ENCODE measurements at places on chromosomes 6 and 20.

GRCh38 chr6:168016176-168016620 lies 18.7 kb downstream of the KIF25 start:
- no peak for DNase-seq

DNA sequence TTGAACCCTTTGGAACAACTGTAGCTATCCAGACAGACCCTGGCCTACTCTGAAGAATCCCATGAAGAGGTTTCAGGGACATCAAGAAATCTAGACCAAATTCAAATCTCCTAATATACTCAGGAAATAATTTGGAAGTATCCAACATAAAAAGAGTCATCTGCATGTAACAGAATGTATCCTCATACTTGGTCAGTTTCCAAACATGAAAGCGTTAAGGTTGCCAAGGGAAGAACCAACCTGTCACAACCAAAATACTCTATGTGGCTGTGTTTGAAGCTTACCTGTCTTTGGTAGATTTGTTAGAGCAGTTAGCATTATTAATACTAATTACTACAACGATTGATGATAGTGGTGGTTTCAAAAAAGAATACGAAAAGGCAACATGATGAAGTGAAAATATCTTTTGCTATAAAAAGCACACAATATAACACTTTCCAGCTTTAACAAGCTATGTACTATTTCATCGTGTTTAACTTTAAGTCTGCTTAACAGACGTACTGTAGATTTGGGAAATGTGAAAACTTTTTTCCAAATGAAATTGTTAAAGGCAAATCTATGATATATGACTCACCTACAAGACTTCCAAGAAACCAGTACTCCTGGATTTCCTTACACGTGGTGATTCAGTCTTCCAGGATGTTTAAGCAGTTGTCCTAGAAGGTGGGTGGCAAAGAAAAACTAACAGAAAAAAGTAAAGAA lies 46.6 kb upstream of the ENPP1 start:
- peak; percentile 34 for DNase-seq

DNA sequence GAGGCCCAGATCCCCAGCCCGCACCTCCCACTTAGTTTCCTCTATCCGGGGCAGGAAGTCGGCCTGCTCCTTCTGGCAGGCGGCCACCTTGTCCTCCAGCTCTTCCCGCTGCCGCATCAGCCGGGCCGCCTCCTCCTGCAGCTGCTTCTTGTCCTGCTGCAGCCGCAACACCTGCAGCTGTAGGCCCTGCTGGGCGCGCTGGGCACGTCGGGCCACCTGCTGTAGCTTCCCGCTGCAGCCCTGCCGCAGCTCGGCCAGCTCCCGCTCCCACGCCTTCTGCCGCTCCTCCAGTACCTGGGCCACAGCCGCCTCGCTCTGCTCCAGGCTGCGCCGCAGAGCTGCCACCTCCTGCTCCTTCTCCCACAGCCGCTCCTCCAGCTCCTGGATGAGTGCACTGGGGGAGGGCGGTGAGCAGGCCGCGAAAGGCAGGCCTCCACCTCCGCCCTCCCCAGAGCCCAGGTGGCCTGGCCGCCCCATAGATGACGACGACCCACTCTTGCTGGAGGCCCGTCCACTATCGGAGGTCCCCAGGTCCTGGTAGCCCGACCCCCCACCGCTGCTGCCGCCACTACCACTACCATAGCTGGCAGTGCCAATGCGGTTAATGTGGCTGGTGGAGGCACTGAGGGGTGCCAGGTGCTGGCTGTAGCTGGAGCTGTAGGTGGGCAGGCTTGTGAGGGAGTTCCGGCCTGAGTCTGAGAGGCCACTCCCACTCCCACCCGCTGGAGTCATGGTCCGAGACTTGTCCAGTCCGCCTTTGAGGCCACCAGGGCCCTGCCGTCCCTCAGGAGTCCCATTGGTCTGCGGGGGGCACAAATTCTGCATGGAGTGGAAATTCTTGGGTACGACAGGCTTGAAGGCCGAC lies 6.0 kb upstream of the FASTKD5 start:
- no peak for DNase-seq

- no peak for DNase-seq
These were observed 136.5 kb upstream of the PDE10A start for GRCh38 chr6:165799391-165800153.

DNA sequence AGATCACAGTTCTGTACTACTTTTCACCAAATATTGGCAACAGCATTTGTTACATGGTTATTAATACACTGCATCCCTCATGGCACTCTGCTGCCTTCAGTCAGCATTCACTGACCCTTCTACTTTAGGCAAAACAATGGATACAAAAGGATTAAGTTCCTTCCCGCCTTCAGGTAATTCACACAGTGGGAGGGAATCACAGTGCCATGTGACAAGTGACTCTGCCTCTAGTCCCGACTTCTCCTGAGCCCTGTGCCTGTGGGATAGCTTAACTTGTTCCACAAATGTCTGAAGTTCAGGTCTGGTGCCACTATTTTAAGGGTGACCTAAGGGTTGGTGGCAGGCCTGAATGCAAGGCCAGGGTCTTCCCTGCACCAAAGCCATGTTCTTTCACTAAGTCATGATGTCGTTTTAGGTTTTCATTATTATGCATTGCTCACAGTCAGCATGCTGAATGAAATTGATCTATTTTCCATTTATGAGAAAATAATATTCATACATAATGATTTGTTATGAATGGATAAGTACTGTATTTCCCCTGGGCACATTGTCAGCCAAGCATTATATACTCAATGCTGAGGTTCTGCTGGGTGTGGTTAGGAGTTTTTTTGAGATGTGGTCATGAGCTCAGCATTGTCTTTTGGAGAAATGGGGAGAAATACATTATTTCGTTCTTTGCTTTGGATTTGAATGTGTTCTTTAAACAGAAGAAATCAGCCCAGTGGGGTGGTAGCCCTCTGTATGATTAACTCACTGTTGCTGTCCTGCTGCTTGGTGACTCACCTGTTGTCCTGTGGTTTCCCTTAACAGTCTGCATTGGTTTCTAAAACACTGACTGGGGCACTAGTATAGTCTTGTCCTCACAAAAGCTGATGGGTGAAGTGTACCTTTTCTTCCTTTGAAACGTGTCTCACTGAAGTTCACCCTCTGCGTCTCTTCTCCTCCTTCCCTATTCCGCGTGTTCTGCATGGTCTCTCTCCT lies 66.4 kb downstream of the AFDN start:
- no peak for DNase-seq

DNA sequence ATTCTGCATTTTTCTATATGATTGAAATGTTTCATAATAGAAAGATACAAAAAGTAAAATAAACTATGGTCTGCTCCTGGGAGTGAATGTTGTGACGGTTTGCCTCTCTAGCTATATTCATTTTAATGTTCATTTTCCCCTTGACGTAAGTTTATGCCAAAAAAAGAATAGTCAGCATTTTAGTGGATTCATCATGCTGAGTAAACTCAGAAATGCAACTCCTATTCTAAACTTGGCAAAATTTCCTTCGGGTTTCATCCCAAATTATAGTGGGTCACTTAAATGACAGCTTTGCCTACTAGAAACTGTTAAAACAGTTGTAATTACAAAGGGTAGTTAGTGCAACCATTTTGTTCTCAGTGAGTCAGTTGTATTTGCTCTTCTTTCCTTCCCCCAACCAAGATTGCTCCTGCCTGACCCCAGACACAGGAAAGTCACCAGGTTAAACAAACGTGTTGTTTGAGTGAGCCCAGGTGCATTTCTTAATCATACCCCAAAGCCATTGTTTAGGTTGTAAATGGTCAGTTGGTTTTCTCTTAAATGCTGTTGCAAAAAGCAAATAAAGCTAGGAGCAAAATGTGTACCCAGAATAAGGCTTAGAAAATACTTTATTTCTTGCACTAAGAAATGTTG lies 482.3 kb upstream of the SOX4 start:
- no peak for DNase-seq

DNA sequence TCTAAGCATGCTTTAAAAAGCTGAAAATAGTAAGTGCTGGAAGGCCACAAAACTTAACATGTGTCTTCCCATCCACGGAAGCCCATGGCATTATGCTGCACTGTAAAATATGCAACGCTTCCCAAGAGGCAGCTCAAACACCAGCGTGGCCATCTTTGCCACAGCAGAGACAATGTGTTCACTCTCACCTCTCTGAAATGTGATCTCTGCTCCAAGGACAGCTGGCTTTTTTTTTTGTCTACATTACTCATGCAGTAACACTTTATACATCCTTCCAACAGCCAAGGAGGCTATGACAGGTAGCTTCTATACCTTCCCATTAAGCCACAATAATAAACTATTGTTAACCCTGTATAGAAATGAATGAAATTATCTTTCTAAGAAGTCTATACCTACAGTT lies 49.2 kb downstream of the BLOC1S5 start:
- no peak for DNase-seq

GRCh38 chr6:38080889-38081288 lies 261.4 kb downstream of the ZFAND3 start:
- DNase-seq = no peak

DNA sequence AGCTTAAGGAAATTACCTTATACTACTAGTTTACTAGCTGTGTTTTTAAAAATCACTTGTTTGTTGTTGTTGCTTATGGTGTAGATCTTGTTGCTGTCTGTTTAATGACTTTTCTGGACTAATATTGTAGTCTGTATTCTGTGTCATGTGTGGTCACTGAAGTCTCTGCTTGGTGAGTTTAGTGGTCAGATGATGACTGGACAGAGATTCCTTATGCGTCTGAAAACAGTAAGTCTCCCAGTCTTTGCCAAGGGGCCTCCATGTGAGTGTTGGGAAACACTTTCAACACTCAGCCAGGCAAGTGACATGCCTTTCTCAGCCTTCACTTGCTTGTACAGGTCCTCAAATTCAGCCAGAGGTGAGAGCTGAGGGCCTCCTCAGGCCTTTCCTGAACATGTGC lies 256.9 kb upstream of the RNF24 start:
- DNase-seq = no peak

- DNase-seq = no peak
These were observed 72.1 kb downstream of the AFDN start for GRCh38 chr6:167898673-167899311.

DNA sequence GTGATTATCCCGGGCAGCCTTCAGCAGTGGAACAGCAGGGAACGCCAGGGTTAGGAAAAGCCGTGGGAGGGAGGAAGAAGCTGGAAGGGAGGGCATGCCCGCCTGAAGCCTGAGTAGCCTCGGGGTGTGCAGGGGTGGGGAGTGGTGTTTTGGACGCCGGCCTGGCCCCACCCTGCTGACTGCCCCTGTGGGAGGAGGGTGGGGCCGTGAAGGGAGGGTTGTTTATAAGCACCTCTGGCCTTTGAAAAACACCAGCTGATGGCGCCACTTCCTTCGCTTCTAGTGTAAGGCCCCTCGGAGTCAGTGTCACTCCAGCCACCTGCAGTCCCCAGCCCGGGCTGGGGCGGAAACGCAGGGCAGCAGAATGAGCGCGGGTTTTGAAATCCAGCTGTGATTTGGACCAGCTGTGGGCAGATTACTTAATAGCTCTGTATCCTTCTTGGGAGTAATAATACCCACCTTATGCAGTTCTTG lies 52.8 kb upstream of the BMP6 start:
- DNase-seq = no peak

DNA sequence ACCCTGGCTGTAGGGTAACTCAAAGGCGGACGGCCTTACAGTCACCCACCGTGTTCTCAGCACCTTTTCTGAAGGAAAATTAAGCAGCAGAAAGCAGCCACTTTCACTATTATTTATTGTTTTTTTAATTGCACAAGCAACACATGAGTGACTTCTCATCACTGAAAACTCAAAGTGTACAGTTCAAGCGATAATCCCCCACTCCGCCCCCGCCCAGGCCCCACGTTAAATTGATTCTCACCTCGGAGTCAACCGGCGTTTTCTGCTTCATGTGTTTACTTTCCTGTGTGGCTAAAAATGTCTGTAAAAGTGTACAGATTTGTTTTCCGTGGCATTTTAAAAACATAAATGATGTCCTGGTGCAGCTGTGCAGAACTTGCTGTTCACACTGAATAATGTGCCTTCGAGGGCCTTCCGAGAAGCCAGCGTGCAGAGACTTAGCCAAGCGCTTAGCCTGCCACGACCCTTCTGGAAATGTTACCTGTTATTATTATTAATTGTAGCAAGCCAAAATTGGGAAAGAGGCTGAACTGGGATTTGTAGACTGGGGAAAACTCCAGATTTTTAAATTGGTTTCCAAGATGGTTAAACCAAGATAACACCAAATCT lies 335.7 kb downstream of the CDH4 start:
- no peak for DNase-seq

- DNase-seq = no peak
These were observed 3.9 kb upstream of the SLC9A8 start for GRCh38 chr20:49808753-49809152.

DNA sequence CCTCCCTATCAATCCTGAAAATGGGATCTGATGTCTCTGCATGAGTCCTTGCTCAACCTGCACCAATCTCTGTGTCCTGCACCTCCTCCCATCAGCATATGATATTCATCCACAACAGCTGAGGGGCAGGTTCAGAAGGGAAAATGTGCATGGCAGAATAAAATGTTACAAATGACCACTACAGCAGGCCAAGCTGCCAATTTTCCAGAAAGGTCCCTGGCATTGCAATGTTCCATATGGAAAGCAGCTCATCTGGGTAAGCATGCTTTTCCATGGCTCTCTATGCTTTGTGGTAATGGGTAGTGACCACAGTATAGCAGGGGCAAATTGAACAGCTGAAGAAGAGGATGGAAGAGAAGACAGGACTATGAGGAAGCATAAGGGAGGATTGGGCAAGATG lies 841.2 kb upstream of the FLRT3 start:
- DNase-seq = no peak

DNA sequence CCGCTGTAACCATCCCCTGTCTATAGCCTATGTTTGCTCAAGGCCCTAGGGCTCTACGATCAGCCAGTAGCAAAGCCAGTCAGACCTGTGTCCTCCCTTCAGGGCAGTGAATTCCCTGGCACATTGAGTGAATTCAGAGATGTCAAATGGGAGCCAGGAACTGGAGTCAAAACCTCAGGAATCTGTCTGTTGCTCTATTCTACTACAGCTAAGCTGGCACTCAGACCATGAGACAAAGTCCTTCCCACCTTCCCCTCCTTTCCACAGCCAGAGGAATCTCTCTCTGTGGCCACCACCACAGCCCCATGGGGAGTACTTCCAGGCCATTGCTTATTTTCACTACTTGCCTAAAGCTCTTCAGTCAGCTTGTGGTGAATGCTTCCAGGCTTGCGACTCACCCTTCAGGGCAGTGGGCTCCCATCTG lies 82.0 kb downstream of the PKIB start:
- DNase-seq = peak; percentile 30

DNA sequence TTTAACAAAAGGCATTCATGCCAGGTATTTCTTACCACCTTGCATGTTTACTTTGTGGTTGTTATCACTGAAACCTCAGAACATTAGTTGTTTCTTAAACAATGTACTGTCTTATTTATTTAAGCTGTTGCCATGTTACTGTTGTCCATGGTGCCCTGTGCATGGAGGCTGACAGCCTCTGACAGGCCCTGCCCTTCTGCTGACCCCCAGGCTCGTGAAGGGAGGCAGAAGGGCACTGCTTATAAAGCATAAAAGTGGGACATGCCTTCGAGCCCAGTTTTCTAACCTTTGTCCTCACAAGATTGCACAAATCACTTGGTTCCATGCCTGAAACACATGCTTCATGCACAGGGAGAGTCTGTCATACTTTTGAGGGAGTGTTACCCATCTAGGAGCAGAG lies 46.7 kb upstream of the CLIC5 start:
- no peak for DNase-seq
